Stimulated activated CD4-positive, alpha-beta T cell treated with anti-CD3 and anti-CD28 coated beads, Interleukin-1b, Interleukin-23, amount 100 ng/mL, for 1 hour (primary cell): ENCODE measurements at places on chromosomes 4 and X.

- DNase-seq: no peak
These were observed 336.0 kb downstream of the PDHA2 start for GRCh38 chr4:96175871-96176270.

DNA sequence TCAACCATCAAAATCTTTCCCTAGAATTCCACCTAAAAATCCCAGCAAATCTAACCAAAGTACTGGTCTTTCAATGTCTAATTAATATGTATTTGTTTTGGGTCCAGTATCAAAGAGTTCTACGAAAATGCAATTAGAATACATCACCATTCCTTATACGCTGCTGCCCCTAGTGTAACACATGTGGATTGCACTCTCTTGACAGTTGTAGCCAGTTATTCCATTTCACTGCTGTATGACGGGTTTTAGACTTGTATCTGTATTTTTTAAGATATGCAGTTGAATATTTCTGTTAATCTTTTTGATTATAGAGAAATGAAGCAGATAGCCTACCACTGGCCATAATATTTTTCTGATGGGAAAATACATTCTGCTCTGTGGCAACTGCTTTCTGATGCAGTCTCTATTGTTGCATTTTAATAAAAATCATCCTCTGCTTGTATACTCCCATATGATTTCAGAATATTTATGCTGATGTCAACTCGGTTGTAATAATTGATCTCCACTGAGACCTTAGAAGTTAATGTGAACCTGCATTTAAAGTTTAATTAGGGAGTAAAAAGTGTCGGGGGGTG is 17.1 kb upstream of the PAGE2B start:
- no peak for DNase-seq

DNA sequence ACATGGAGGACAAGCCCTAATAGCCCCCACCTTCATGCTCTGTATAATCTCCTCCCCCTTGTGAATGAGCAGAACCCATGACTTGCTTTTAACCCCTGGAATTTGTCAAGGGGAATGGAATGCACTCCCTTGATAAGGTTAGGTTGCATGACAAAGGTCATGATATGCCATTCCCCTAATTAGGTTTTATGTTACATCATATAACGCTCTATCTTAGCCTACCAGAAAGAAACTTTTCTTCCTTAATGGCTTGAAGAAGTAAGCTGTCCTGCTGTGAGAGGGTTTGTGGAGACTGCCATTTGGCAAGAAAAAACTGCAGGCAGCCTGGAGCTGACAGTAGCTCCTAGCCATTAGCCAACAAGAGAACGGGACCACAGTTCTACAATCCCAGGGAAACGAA is 399.8 kb upstream of the MAD2L1 start:
- DNase-seq: no peak

- DNase-seq: no peak
These were observed 120.8 kb upstream of the SFRP2 start for GRCh38 chr4:153909672-153910071.

DNA sequence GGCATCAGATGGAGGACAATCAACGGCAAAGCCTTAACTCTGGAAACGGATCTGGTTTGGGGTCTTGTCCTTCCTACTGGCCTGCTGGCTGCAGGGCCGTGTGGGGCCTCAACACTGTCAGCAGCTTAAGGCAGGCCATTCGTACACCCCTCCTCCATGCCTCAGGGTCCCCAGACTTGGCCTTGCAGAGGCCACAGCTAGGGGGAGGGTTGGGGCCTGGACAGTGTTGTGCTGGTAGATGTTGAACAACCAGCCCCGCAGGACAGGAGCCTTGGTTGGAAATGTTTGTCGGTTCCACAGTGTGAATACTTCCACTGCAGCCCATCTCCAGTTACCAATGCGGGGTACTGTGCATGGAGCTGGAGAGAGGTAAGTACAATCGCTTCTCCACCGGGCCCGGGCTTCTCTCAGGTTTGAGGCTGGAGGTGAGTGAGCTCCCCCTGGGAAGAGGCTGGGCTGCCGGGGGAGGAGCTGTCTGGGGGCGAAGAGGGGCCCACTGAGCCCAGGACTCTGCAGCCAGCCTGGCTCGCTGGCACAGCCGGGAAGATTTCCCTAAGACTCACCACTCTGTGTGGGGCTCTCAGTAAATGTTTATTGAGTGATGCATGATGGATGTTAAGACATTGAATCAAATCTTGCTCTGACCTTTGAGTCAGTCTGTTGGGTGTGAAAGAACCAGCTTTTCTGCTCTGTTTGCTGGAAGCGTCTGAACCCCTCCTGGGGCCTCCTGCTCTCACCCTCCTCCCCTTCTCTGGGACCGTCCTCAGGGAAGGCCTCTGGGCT is 19.7 kb upstream of the GPR78 start:
- no peak for DNase-seq

- DNase-seq: no peak
These were observed 268.8 kb upstream of the GALNT7 start for GRCh38 chr4:172899861-172900260.

GRCh38 chrX:45479196-45479834 is 278.6 kb upstream of the DIPK2B start:
- DNase-seq: no peak

- peak; percentile 56 for DNase-seq
These were observed 15.6 kb upstream of the ASMTL start for GRCh38 chrX:1468250-1468772.

GRCh38 chrX:108221301-108221864 is 129.8 kb downstream of the ATG4A start:
- DNase-seq: no peak

- no peak for DNase-seq
These were observed 23.4 kb upstream of the XK start for GRCh38 chrX:37662181-37662580.

- no peak for DNase-seq
These were observed 3.5 kb downstream of the SH3KBP1 start for GRCh38 chrX:19883878-19884277.

DNA sequence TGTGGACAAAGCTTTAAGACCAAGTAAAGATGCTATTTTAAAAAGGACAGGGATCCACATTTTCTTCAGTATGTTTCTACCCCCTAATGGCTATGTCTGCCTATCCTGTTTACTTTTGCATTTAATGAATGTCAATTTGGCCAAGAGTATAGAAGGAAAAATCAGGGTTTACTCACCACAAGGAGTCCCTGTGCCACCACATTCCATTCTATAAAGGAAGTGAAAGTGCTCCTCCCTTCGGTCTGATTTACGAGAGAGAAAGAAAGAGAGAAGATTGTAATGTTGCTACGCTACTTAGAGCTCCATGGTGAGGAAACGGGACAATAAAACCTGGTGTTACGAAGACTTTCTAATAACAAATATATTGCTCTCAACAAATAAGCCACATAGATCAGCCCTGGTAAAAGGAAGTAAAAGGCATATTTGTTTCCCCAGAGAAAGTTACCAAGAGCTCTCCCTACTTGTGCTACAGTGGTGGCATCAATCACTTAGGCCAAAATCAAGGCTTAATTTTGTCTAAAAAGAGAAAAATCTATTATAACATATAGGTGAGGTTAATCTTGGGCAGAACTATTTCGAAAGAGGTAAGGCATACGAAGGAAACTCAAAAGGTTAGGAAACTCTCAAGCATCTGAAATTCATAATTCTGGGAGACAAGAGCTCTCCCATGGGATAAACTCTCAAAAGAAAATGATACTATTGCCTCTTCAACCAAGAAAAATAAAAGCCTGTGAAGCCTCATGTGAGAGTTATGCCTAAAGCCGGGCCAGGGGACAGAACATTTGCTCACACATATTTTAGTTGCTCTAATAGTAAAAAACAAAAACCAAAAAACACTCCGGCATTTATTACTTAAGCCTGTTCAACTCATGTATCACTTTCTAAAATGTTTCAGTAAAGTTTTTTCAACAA is 29.5 kb downstream of the TAPT1 start:
- no peak for DNase-seq

DNA sequence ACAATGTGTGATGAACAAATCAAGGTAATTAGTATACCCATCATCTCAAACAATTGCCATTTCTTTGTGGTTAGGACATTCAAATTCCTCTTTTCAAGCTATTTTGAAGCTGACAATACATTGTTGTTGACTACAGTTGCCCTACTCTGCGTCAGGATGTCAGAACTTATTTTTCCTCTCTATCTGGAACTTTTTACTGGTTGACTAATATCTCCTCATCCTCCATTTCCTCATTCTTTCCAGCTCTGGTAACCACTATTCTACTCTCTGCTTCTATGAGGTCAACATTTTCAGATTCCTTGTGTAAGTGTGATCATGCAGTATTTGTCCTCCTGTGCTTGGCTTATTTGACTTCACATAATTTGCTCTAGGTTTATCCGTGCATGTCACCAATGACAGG is 240.5 kb upstream of the HS3ST1 start:
- DNase-seq: no peak

DNA sequence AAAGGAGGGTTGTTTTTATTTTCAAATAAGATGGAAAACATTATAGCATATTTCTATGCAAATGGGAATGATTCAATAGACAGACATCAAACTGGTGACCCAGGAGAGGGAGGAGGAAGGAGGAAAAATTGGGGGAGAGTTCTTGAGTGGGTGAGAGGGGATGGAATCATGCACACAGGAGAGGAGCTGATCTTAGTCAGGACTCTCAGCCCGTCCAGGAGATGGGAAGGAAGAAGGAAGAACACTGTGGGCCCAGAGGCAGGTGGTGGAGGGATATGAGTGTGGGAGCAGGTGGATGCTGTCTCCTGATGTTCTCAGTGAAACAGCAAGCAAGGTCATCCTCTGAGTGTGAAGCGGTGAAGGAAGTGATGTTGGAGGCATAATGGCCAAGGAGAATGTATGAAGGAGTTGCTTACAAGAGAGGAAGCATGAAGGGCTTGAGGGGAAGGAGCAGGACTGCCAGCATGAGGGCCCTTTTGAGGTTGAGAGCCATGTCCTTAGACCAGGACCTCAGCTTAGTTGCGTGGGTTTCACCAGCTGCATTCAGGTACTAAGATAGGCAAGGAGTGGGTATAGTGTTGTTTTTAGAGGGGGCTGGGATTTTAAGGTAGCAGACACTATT is 161.7 kb upstream of the NAP1L5 start:
- DNase-seq: no peak

- DNase-seq: no peak
These were observed 46.2 kb upstream of the NMU start for GRCh38 chr4:55682295-55682694.

GRCh38 chrX:40877887-40878286 is 142.5 kb upstream of the MED14 start:
- no peak for DNase-seq

GRCh38 chr4:37082912-37083311 is 161.6 kb upstream of the NWD2 start:
- no peak for DNase-seq

- no peak for DNase-seq
These were observed 154.5 kb downstream of the ATP10D start for GRCh38 chr4:47639531-47639930.

GRCh38 chr4:112253382-112254000 is 21.9 kb downstream of the AP1AR start:
- no peak for DNase-seq

GRCh38 chr4:153469031-153469430 is 2.9 kb downstream of the TMEM131L start:
- no peak for DNase-seq

DNA sequence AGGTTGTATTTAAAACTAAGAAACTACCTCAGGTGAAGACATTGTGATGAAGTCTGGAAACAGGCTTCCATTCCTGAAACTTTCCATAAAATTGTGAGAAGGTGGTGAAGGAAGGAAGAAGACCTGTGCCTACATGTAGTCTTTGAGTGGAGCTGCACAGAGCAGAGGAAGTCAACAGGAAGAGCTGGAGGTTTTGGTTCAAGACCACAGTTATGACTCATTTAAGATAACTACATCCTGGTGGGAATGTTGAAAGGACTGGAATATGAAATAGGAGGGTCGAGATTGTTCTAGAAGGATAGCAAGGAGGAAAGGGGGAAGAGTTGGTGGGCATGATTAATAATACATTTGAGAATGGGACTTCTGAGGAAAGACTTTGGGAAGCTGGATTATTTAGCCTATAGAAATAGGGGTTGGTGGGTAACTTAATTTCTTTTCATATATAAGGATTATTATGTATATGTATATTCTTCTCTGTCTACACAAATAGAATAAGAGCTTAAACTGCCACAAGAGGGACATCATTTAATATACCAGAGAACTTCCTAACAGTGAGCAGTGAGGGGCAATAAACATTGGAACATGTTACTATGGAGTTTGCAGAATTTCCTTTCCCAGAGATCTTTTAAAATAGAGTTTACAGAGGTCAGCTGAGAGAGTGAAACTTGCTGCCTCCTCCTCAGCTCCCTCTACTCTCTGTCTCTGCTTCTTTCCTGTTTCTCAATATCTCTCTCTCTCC is 23.5 kb downstream of the AWAT2 start:
- no peak for DNase-seq

GRCh38 chr4:39365360-39365759 is 802 bp downstream of the RFC1 start:
- no peak for DNase-seq

DNA sequence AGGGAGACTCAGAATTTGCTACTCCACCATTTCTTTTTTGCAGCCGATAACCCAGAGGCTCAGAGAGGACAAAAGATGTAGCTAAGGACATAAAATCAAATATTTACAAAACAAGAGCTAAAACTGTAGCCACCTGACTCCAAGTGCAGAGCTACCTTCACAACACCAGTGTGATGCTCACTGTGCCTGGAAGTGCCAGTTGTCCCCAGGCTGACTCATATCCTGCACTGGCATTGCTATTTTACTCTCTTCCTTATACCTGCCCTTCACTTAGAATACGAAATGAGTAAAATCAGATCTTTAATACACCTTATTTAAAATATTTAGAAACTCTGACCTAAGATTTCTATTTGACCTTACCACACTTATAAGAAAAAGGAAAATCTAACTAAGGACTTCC is 39.5 kb downstream of the SLC7A11 start:
- no peak for DNase-seq

- DNase-seq: no peak
These were observed 105.8 kb downstream of the ELOVL6 start for GRCh38 chr4:110092646-110093045.

GRCh38 chr4:742742-743311 is 37.2 kb downstream of the PCGF3 start:
- peak; percentile 71 for DNase-seq

GRCh38 chr4:148152868-148153625 is 289.2 kb downstream of the NR3C2 start:
- DNase-seq: no peak

GRCh38 chr4:1310031-1310795 is 20.5 kb downstream of the MAEA start:
- DNase-seq: no peak

GRCh38 chr4:150773729-150774449 is 191.9 kb downstream of the MAB21L2 start:
- DNase-seq: no peak

DNA sequence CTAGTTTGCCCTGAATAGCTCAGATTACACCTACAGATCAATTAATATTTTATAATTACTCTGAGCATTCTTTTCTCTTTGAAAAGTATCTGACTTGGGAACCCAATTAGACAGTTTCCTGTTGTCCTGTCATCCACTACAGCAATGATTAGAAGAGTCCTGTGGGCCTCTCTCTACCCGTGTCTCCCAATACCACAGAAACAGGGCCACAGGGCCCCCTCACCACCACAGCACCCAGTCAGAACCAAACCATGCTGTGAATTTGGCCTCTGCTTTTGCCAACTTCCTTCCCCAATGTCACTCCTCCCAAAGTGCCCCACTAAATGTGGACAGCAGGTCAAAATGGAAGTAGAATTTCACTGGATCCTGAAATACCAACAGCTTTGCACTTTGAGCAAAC is 10.3 kb downstream of the USP46 start:
- no peak for DNase-seq

- no peak for DNase-seq
These were observed 246.2 kb downstream of the ASMT start for GRCh38 chrX:1860936-1861594.
